ENCODE measurements at places on chromosomes 2 and 18.

DNA sequence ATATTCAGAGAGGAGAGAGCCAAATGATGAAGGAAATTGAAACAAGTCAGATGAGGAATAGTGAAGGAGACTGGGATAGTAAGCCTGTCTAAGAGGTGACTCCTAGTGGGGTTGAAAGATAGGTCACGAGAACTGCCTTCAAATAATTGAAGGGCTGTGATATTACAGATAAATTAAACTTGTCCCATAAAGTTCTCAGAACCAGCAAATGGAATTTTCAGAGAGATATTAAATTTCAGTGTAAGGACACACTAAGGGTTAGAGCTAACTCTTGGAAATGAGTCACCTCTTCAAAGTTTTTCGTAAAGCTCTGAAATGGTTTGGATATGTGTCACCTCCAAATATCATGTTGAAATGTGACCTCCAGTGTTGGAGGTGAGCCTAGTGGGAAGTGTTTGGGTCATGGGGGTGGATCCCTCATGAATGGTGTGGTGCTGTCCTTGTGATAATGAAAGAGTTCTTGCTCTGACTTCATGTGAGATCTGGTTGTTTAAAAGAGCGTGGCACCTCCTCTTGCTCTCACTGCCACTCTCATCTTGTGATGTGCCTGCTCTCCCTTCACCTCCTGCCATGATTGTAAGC is 87.3 kb downstream of the BABAM2 start:
- DNase-seq: no peak

GRCh38 chr2:145789636-145790035 is 1269.7 kb upstream of the ZEB2 start:
- DNase-seq: no peak

- DNase-seq: peak; percentile 52
Measured at GRCh38 chr2:202178346-202178958, 59.9 kb downstream of the SUMO1 start.

GRCh38 chr2:101540518-101540917 is 65.6 kb upstream of the RFX8 start:
- no peak for DNase-seq

DNA sequence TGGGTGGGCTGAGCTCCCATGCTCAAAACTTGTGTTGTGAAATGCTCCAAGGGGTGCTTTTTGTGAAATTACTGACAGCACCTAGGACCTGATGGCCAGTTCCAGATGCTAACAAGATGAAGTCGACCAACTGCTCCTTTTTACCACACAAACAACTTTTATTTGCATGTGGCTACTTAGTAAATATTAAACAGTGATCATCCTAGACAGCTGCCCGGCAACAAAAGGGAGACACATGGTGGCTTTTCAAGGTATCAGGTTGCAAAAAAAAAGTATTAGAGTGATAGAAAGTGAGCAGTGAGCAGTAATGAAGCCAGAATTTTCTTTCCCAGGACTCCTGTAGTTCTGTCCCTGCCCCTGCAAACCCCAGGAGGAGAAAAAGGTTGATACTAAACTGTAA is 118.5 kb downstream of the RPIA start:
- no peak for DNase-seq

DNA sequence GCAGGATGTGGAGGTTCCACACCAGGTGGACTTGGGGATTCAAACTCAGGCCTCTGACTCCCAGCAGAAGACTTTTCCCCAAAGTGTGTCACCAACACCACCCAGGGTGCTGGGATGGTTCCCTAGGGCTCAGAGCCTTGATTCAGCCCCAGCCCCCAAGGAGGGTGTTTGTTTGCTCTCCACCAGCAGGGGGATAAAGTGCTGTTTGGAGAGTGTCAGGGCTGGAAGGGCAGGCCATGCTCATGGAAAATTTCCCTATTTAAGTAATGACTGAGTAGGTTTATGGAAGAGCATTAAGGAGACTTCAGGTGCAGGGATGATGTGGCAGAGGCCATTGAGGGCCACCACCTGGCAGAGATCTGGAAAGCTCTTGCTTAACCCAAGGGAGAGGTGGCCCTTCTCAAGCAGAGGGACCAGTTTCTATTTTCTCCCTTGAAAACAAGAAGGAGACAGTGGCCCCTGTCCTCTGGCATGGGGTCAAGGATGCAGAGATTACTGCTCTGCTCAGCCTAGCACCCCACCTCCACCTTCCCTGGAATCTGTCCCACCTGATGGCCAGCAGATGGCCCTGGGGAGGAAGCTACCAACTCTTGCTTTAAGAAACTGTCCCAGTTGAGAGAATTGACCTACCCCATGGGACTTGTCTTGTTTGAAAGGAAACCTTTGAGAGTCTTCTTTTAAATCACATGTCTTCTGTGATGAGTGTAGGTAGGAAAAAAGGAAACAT is 122.1 kb downstream of the ACOXL start:
- DNase-seq: no peak

- DNase-seq: no peak
Measured at GRCh38 chr2:121297217-121297830, 12.3 kb upstream of the TFCP2L1 start.

DNA sequence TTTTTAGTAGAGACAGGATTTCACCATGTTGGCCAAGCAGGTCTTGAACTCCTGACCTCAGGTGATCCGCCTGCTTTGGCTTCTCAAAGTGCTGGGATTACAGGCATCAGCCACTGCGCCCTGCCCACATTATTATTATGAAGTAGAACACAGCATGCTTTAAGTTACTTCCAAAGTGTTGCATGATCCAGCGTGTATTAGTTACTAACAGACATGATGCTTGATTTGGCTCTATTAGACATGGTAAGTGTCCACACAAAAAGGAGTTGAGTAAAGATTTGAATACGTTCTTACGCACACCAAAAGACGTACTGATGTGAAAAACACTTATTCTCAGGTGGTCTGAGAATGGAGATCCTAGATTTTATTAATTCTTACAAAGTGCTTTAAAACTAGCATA is 50.0 kb downstream of the SLC38A11 start:
- no peak for DNase-seq

DNA sequence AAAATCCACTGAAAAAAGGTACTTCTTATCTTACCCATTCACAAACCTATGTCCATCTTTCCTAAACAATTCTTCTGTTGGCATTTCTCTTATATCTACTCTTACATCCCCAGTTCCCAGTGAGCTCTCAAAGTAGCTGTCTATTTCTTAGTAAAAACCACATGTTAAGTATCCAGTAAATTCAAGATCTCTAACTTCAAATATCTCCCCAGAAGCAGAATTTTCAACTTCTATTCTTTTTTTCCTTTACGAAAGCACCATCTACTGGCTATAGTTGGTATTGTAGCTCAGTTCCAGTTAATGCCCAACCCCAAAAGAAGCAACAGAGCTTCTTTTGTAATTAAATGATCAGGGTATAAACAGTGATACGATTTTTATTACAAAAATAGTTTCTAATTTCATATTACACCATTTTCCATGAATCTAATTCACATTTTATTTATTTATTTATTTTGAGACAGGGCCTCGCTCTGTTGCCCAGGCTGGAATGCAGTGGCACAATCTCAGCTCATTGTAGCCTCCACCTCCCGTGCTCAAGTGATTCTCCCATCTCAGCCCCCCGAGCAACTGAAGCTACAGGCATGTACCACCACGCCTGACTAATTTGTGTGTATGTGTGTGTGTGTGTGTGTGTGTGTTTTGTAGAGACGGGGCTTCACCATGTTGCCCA is 28.5 kb downstream of the HRH4 start:
- no peak for DNase-seq

DNA sequence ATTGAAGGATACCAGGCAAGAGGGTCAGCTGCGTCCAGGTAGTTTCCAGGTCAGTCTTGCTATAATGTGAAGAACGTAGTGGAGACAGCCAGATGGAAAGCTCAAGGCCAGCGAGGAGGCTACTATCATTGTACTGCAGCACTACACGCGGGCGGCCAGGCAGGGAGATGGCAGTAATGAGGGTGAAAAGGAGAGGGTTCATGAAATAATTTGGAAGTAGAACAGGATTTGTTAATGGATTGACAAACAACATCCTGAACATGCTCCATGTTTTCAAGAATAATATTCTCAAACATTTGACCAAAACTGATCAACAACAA is 17.1 kb downstream of the SPIRE1 start:
- no peak for DNase-seq

DNA sequence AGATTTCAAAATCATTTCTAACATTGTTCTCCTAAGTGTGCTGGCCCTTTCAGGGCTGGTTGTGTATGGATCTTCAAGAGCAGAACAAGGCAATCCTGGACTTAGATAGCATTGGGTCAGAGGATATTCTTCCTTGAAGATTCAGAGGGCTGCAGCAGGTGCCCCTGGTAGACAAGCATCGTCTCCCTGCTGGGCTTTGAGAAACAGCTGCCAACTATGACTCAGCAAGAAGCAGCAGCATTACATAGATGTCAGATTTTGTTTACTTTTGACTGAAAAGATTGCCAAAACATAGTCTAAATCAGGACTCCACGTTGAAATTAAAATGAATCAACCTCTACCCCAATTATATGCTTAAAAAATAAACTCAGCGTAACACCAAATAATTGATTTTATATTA is 618.8 kb downstream of the SOCS6 start:
- DNase-seq: no peak

- no peak for DNase-seq
Measured at GRCh38 chr2:127506510-127506909, 19.8 kb downstream of the IWS1 start.

- no peak for DNase-seq
Measured at GRCh38 chr2:211085056-211085680, 528.8 kb downstream of the CPS1 start.

GRCh38 chr18:70004696-70005095 is 57.0 kb upstream of the CD226 start:
- DNase-seq: no peak

DNA sequence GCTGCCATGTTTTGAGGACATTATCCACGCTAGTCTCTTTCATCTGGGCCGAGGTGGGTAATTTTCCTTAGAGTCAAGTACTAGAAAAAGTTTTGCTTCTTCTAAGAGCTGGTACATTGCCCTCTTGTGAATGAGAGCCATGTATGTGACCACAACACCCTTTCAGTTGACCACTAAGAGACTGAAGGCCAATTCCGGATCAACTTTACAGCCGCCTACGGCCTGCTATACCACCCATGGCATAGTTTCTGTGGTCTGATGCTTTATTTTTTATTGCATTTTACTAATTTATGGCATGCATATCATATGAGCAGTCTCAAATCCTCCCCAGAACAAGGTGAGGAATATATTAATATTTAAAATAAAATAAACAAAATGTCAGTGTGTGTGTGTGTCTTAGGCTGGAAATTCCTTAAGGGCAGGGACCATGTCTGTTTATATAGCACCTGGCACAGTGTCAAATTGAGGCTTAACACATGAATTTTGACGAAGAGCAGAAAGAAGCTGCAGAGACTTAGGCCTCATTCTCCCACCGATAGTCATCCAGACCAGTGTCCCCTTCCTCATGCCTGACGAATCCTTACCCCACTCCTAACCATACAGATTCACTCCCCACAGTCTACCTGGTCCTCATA is 35.4 kb downstream of the PSD4 start:
- DNase-seq: no peak

GRCh38 chr2:239467956-239468490 is 67.2 kb upstream of the HDAC4 start:
- DNase-seq: no peak

DNA sequence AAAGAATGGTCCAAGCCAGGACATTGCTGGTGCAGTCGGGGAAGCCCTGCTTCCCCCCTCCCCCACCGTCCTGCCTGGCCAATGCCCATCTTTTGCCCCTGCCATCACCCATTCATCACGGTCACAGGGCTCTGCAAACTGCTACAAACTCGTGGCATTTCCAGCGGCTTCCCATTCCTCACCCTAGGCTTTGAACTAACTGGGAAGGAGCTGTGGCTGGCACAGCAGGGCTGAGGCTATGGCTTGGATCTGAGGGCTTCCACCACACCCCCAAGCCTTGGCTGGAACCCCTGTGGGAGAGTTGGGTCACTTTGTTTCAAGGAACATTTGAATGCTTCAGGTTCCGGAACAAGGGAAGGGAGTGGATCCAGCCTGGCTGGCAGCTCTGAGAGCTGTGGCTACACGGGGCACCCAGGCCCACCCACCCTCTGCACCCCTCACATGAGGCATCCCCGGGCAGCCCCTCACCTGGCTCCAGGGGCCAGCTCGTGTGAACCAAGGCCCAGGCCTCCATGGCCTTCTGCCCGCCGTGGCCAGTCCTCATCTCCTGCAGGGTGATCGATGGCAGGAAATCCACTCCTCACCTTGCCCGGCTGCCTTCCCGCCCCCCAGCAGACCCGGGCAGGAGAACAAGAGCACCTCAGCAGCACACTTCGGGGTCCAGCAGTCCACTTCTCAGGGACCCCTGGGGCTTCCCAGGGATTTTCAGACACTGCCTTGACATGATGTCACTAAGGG is 58.8 kb upstream of the OTOS start:
- DNase-seq: no peak

- DNase-seq: no peak
Measured at GRCh38 chr2:44441200-44441599, 79.5 kb downstream of the CAMKMT start.

DNA sequence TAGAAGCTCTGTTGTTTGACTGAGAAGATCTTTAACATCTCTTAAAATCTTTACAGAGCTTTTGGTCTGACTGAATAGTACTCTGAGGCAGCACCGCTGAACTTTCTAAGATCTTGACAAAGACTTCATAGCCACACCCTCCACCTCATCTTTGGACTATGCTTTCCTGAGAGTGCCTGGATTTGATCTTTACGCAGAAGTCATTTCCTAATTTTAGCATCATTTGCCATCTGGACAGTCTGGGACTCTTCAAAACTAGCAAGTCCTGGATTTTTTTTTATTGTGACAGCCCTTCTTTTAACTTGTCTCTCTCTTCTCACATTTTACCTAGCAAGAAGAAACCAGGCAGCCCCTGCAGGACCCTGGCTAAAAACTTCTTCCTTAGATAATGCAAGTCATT is 188.8 kb downstream of the CTIF start:
- no peak for DNase-seq

GRCh38 chr2:71074893-71075395 is 6.5 kb downstream of the NAGK start:
- no peak for DNase-seq

GRCh38 chr2:75505012-75505411 is 55.7 kb downstream of the EVA1A start:
- no peak for DNase-seq

GRCh38 chr2:242032780-242033656 is 163.5 kb downstream of the RTP5 start:
- no peak for DNase-seq

DNA sequence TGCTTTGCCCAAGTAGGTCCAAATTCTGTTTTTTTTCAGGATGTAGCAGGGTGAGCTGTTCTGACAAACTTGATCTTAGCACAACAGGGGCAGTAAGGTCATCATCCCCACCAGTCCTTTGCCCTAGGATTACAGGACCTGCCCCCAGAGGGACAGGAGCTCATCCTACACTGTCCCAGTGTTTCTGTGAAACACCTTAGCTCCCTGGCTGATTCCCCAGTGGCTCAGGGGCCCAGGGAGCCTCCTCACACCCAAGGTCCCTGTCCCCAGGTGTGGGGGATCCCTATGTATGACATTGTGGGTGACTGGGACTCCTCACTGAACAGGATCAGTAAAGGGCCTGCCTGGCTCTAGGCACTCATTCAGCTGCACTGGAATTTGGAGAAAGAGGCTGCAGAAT is 191.2 kb downstream of the ANKRD30B start:
- DNase-seq: no peak

All from activated gamma-delta T cell treated with Interleukin-2 at 50 U/mL for 16 hours (primary cell).